ENCODE measurements at places on chromosomes 5 and 9.

- DNase-seq = no peak
Measured at GRCh38 chr9:109369285-109369684, 48.4 kb upstream of the EPB41L4B start.

GRCh38 chr5:172972552-172972951 lies 11.0 kb upstream of the ATP6V0E1 start:
- no peak for DNase-seq

DNA sequence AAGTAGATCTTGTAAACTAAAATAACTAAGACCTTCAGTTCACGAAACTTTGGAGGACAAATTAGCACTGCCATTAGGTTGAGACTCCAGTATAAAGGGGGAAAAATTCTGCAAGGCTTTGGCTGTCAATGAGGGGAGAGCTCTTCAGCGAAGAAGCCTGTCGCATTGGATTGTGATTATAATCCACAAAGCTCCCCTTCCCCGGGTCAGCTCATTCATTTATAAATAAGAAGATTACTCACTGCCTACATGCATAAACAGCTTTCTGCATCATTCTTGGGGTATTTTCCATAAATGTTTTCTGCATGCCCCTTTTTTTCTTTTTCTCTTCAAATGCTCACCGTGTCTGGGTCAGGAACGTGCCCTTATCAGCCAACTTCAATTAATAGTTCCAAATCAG lies 196.7 kb downstream of the EBF1 start:
- no peak for DNase-seq

DNA sequence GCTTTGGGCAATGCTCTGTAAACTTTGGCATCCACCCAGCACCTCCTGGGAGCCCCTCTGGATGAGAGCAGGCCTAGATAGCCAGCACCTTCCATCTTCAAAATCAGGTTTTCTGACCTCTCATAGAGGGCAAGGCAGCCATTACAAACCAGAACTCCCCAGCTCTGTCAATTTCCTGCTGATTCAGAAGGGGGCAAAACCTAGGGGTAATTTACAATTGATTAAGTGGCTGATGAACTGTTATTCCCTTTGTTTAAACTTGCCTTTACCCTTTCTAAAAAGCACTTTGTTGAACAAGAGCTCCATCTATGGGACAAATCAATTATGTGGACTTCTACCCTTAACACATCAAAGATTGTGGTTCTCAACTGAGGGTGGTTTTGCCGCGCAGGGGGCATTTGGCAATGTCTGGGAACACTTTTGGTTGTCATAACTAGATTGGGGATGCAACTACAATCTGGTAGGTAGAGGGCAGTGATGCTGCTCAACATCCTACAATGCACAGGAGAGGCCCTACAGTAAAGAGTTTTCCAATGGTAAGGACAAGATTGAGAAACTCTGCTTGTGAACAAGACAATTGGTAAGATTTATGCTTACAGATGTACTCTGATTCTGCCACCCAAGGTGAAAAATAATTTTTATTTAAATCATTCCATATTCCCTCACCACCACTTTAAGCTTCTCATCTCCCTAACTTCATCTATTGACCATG lies 184.1 kb downstream of the MARCHF11 start:
- DNase-seq = no peak

GRCh38 chr9:129441852-129442251 lies 179.0 kb downstream of the C9orf50 start:
- no peak for DNase-seq

GRCh38 chr5:139131465-139131864 lies 66.7 kb downstream of the SIL1 start:
- DNase-seq = no peak

DNA sequence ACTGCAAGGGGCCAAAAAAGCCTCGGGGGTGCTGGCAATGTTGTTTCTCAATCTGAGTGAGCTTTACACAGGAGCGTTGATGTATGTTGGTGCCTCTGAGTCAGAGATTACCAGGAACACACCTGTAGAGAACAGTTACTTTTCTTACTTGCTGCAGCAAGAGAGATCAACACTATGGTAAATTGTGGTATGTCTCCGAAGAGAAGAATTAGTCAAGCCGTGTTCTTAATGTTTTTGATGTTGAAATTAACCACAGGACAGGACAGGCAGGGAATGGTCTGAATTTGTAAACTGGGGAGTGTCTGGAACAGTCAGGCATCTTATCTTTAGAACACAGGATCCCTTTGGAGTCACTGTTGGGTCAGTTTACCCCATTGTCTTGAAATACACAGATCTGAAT lies 285.7 kb downstream of the DNAH5 start:
- DNase-seq = no peak

GRCh38 chr9:77943057-77943456 lies 88.6 kb downstream of the GNAQ start:
- no peak for DNase-seq

- no peak for DNase-seq
Measured at GRCh38 chr9:32906213-32906612, 95.2 kb downstream of the APTX start.

DNA sequence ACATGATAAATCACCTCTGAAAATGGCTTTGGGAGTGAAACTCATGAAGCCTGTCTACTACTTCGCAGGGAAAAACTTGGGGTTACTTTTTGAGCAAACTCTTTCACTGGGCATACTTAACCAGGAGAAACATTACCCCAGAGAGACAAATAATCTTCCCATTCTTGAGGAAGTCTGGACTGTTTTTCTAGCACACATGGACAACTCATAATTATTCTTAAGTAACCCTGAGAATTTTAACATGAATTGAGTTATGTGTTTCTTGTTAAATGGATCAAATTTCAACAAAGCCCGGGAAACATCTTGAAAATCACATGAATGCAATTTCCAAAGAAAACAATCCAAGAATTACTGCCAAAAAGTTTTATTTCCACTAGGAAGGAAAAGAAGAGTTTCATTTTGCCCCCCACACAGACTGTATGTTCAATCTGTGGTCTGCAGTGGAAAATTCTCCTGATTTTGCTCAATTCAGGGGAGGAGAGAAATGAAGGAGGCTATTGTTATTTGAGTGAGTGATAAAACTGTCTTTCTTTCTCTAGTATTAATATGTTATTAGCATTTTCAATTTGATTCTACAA lies 564.8 kb upstream of the CLINT1 start:
- no peak for DNase-seq

- DNase-seq = no peak
Measured at GRCh38 chr5:31052937-31053658, 140.4 kb upstream of the CDH6 start.

- no peak for DNase-seq
Measured at GRCh38 chr5:107505763-107506534, 164.8 kb downstream of the EFNA5 start.

- peak; percentile 12 for DNase-seq
Measured at GRCh38 chr5:154202379-154203260, 12.1 kb downstream of the GALNT10 start.

DNA sequence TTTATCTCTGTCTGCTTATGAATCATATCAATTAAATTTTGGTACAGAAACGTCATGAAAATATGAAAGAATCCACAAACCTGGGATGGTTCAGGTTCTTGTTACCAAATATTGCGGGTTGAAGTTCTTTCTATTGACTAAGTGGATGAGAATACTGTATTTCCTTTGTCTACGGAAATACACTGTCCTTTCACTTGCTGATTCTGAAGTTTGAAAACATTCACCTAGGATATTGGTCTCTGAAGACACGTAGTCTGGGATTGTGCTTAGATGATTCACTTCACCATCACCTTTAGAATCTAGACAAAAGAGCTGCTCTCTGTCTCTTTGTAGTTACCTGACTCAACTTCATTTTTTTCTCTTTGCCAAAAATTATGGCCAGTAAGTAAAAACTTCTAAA lies 222.4 kb downstream of the FBN2 start:
- DNase-seq = no peak

DNA sequence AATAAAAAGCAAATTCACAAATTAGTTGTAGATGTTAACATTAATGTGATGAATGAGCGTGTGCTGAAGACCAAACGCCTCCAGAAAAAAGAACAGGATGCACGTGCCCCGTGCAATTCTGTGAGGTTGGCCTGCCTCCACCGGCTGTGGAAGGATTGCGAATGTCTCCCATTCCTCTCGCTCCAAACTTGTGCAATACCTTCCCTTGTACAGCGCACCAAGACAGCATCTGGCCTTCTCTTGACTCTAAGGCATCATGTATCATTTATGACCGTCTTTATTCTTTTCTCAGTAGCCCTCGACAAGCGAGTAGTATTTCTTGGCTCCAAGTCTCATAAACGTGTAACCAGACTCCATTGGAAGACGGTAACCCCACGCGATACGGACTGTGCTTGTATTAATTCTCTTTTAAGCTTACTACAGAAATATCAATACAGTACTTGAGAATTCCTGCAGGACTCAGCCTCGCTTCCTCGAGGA lies 1.5 kb upstream of the TESK1 start:
- DNase-seq = no peak

DNA sequence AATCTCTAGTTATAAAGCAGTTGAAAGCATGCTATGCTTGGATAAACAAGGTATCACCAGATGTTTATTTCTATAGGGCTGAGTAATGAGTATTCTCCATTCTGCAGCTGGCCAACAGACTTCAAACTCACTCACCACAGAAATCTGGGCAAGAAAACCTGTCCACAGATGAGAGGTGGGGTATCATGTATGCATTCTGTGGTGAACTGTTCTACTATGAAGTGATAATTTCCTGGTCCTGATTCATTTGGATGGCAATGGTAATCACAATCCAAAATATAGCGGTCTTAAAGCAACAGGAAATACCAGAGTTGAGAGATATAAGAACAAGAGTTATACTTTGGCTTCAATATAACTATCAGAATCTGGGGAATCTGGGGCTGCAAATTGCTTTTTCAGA lies 65.9 kb upstream of the EFNA5 start:
- no peak for DNase-seq

- DNase-seq = no peak
Measured at GRCh38 chr9:119873877-119874276, 504.6 kb upstream of the BRINP1 start.

- DNase-seq = no peak
Measured at GRCh38 chr5:178496214-178496613, 94.0 kb downstream of the COL23A1 start.

DNA sequence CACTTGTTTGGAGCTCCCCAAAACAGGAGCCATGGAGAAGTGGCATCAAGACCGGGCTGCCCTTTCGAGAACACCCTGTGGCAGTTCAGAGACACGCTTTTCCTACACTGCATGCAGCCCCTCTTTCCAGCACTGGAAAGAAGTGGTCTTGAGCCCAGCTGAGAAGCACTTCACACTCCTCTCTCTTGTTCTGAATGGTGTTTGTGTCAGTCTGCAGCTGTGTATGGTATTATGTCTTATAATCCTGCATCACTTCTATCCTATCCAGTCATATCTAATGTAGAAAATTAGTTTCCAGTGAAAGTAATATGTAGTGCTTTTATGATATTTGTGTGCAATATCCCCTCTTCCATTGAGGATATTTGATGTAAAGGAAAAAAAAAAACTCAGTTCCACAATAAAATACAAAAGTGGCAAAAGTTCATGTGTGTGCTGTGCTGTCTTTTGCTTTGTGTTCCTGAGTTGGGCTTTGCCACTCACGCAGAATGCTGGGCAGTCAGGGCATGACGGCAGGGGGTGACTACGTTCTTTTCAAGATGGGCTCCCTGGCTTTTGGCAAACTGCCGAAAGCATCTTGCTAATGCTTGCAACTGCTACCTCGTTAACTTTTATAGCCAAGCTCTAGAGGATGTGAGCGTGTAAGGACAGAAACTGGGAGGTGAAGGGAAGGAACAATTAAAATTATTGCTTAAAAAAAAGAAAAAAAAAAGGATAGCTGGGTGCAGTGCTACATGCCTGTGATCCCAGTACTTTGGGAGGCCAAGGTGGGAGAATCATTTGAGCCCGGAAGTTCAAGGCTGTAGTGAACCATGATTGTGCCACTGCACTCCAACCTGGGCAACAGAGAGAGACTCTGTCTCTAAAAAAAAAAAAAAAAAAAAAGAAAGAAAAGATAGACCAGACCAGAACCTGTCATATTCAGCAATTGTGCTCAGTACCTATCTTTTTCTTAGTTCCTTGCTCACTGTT lies 102.2 kb downstream of the MAP1B start:
- DNase-seq = no peak

DNA sequence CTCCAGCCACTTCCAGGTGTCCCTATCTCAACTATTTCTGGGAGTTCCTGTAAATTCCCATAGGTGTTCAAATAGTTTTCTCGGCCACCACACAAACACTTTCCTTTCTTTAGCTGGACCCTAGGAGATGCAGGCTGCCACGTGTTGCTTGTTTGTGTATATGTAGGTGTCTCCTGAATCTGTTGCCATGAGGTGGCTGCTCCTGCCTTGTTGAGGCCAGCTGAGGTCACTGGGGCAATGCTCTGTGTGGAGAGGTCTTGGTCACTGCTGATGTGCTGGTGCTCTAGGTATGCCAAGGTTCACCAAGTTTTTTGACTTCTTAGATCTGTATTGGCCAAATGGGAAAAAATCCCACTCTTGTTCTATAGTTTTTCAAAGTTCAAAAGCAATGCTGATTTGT lies 132.5 kb upstream of the CHD1 start:
- DNase-seq = no peak

DNA sequence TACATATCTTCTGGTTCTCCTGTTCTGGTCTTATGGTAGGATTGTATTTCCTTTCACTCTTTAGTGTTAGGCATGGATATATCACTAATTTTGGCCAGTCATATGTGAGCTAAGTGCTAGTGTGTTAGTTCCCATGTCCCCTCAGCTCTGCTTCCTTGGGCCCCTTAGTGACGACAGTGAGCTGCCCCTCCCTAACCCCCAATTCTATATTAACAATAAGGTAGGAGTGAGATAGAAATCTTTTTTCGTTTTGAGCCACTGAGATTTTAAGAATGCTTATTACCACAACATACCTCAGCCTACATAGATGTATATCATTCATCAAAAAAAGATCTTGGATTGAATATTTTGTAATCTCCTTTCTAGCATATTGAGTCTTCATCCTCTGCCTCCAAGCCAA lies 100.5 kb downstream of the PARP8 start:
- no peak for DNase-seq
